ENCODE measurements at places on chromosomes 16 and 17. TPM values are rescaled to one million over a fixed set of nuclear protein-coding genes. Genes with fewer than 3 reads are reported as not detected.

Gene CCL16
- total RNA-seq, result not detected

Gene CES3
- total RNA-seq, result 5.9 TPM

Gene KRT40
- not detected for total RNA-seq

Gene ARHGAP44
- 13.0 TPM for total RNA-seq

Gene RPS6KB1
- total RNA-seq, result 47.5 TPM

Gene MYH8
- not detected for total RNA-seq

Gene CDH11
- total RNA-seq, result 52.8 TPM

Gene ITGA2B
- total RNA-seq, result 1.2 TPM

Gene PRDM7
- not detected for total RNA-seq

Gene PLK1
- 0.66 TPM for total RNA-seq

Gene GNAO1
- 1.9 TPM for total RNA-seq

Gene CD300H
- not detected for total RNA-seq

Gene TTLL6
- total RNA-seq, result not detected

Gene ITGB3
- 3.8 TPM for total RNA-seq

Gene TMEM100
- 20.3 TPM for total RNA-seq

Gene CACNA1H
- 1.6 TPM for total RNA-seq

Gene SMIM5
- total RNA-seq, result 0.48 TPM

Gene ANKRD40CL
- not detected for total RNA-seq

Gene AMFR
- 156 TPM for total RNA-seq

Gene ZNF469
- 0.98 TPM for total RNA-seq

Gene WFIKKN2
- not detected for total RNA-seq

Gene CD300LB
- 0.88 TPM for total RNA-seq

Gene CRYM
- 0.98 TPM for total RNA-seq

Gene HAP1
- 2.2 TPM for total RNA-seq

Gene HOXB2
- 36.4 TPM for total RNA-seq

Gene WFIKKN1
- total RNA-seq, result not detected

Gene CYBA
- total RNA-seq, result 138 TPM

Gene KRTAP1-5
- total RNA-seq, result not detected

Gene CA7
- total RNA-seq, result not detected

Gene DUSP3
- 74.9 TPM for total RNA-seq

Gene TBX21
- 0.33 TPM for total RNA-seq

Gene KRT32
- not detected for total RNA-seq

Gene CUEDC1
- total RNA-seq, result 13.0 TPM

Gene IL17C
- total RNA-seq, result not detected

Gene SHCBP1
- 0.96 TPM for total RNA-seq

Gene IGF2BP1
- total RNA-seq, result not detected

Gene CNTD1
- 0.59 TPM for total RNA-seq

Gene KRT13
- 1.6 TPM for total RNA-seq

Gene CCDC200
- total RNA-seq, result not detected

Gene PSMC5
- total RNA-seq, result 110 TPM

Gene LPO
- not detected for total RNA-seq

Gene CCDC78
- 2.9 TPM for total RNA-seq

Gene GAST
- not detected for total RNA-seq

Gene CDH13
- 6.0 TPM for total RNA-seq

Gene SLC35G3
- total RNA-seq, result not detected

Gene FNDC8
- total RNA-seq, result not detected

Gene SDR42E1
- total RNA-seq, result 11.7 TPM

Gene ULK2
- total RNA-seq, result 25.6 TPM

Gene SAMD14
- total RNA-seq, result 0.98 TPM
